Brain (organoid and tissue), 16 donors: ENCODE measurements at places on chromosomes 6 and 20.

DNA sequence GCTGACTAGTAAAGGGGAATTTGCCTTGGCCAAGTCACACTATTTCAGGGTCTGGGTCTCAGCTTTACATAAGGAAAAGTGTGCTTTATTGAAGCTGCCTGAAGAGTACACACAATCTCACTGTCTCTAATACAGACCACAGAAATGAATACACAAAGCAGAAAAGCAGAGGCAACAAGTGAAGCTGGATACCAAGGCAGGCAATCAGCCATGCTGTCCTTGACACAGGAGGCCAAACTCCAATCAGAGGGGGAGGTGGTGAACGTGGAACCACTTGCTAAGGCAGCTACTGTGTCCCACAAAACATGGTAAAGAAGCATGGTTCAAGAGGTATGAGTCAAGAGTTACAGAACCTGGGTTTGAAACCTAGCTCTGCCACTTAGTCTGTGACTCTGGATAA is 21.8 kb upstream of the CCND3 start:
- no peak for DNase-seq

- no peak for DNase-seq
Measured at GRCh38 chr6:147858421-147858820, 349.9 kb downstream of the SAMD5 start.

DNA sequence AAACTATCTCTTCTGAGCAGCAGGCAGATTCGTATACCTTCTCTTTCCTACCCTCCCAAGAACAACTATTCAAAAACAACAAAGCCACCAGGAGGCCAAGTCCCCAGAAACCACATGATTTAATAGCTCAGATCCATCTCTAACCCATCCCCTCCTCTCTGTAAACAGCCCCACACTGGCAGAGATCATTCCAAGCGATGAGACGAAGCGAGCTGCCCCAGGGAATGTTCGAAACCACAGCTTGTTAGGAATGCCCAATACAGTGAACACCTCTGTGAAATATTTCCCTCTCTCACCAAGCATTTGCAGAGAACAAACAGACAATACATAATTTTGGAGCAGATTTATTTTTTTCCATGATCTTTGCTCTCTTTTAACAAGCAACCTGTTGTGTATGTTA is 231.8 kb downstream of the SOD2 start:
- no peak for DNase-seq

DNA sequence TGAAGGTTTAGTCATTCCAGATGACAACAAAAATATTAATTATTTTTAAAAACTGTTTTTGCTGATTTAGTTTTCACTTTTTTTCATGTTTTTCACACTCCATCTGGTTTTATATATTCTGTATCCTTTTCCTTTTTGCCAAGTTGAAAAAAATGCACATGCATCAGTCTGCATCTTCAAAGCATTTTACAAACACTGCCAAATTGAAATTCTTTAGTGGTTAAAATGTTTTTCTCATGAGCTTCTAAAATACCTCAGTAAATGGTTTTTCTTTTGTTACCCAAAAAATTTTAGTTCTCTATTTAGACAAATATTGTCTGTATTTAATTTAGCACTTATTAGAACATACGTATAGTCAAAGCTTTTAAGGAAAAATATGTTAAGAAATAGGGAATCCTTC is 386.9 kb upstream of the HSF2 start:
- DNase-seq = no peak

GRCh38 chr6:22827760-22828159 is 258.4 kb downstream of the HDGFL1 start:
- no peak for DNase-seq

DNA sequence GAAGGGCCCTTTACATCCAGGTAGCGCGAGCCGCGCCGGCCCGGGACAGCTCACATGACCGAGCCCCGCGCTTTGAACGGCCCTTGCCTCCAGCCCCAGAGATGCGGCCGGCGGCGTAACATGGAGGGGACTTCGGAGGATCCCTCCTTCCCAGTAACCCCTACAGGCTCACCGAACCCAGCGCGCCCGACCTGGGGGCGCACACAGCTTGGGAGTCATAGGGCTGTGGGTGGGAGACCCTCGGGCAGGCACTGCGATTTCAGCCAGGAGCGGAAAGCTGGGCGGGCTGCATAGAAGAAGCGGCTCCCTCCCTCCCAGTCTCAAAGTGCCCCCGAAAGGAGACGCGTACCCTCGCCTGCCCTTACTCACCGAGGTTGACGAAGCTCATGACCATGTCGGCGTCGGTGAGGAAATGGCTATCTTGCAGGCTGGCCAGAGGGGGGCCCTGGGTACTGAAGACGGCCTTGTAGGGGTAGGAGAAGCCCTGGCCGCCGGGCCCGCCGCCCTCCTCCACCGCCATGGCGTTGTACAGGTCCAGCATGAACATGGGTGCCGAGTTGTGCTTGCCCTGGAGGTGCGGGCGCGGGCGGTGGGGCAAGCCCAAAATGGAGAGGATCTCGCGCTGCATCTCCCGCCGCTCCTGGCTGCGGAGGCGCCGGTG is 975 bp downstream of the BMP7 start:
- peak; percentile 18 for DNase-seq

DNA sequence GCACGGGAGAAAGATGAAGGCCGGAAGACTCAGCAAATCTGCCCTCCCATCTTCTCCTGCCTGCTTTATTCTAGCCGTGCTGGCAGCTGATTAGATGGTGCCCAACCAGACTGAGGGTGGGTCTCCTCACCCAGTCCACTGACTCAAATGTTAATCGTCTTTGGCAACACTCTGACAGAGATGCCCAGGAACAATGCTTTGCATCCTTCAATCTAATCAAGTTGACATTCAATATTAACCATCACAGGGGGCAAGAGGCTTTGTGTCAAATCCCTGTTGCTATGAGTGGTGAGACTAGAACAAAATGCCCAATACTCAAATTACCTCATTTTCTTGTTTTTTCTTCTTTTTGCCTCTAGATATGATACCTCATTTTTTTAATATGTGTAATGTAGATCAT is 27.4 kb upstream of the PLAGL1 start:
- peak; percentile 5 for DNase-seq

GRCh38 chr6:17057322-17057721 is 44.5 kb upstream of the STMND1 start:
- DNase-seq = no peak
